ENCODE measurements at places on chromosomes 11 and 22.

DNA sequence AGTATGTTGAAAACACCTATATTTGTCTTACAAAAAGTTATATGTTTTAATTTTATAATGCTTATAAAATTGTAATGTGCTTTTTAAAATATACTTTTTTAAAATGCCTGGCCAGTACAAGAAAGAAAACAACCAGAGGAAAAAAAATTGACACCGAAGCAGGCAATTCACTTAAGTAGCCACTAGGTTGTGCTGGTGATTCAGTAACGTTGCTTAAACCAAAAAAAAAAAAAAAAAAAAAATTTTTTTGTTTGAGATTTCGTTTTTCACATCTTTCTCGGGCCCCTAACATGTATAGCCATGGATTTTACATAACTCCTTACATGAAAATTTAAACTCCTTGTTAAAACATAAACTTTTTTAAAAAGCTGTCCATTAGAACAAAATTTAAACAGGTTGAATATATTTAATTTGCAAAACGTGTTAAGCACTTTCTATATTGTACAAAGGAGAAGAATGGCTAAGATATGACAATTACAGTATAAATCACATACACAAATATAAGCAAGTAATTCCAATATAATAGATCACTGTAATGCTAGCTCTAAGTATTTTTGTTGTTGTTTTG is 9.2 kb downstream of the OR8B4 start:
- DNase-seq, result peak; percentile 3

DNA sequence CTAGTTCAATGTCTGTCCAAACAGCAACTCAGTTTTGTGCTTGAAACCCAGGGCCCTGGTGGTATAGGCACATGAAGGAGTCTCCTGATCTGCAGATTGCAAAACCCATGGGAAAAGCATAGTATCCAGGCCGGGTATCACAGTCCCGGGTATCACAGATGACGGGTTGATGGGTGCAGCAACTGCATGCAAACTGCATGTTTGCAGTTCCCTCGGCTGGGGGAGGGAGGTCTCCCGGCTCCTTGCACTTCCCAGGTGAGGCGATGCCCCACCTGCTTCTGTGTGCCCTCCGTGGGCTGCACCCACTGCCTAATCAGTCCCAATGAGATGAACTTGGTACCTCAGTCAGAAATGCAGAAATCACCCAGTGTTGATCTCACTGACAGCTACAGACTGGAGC is 53.9 kb downstream of the KCNQ1 start:
- no peak for DNase-seq

DNA sequence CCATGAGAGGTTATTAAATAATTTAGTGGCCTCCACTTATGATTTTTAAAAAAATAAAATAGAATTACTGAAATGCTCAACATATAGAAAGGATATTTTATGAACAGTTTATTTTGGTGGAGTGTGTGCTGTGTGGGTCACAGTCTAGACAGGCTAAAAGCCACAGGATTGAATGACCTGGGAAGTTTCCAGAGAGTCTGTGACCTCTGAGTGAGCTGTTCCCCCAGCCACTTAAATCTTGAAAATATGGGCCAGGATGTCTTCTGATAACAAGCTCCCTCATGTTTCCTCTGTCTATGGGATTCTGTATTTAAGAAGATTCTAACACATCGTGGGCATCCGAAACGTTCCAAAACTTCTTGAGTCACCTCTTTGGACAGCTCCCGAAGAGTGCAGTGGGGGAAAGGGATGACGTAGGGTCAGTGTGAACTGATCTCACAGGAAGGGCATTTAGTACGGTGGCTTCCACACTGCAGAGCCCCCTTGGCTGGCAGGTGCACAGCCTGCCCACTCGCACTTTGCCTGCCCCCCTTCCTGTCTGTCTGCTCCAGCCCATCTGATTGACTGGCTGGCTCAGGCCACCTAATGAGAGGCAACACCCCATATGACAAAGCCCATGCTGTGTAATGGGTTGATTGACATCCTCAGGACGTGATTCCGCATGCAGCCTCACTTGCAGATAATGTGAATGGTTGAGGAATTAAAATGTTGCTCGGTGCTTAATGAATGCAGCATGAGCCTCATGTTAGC is 97.4 kb downstream of the NTM start:
- DNase-seq, result no peak

GRCh38 chr22:49019737-49020713 is 807.6 kb downstream of the BRD1 start:
- no peak for DNase-seq

DNA sequence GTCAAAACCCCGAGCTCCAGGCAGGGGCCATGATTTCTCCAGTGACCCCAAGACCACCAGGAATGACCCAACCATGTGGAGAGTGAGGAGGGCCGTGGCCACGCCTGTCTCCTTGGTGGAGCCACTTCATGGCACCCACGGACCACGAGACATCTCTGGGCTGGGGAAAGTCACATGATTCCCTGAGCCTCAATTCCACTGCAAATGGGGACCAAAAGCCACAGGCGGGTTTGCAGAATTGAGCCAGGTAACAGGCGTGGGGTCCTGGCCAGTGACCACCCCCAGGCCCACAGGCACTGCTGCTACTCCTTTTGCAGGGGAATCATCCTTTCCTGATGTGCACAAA is 178.9 kb downstream of the CTTN start:
- no peak for DNase-seq

- no peak for DNase-seq
These were observed 645.8 kb downstream of the DLG2 start for GRCh38 chr11:84981301-84981700.
